ENCODE measurements at places on chromosomes 7 and 10. TPM values are rescaled to one million over a fixed set of nuclear protein-coding genes. Genes with fewer than 3 reads are reported as not detected.

DNA sequence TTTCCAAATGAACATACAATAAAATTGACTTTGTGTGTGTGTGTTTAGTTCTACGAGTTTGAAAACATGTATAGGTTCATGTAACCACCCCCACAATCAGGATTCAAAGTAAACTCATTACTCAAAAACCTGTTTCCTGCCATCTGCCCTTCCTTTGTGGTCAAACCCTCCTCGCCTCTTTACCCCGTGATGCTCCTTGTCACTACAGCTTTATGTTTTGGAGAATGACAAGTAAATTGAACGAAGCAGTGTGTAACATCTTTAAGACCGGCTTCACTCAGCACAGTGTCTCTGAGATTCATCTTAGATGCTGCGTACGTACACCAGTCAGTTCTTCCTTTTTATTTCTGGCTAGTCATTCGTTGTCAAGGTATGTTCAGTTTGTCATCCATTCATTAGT lies 54.6 kb upstream of the MKI67 start:
- H3K36me3 ChIP-seq: no peaks in the 10 kb centered on the region
- H3K4me1 ChIP-seq: no peaks in the 10 kb centered on the region
- no peak overlapping the region for H3K27ac ChIP-seq
- H3K27me3 ChIP-seq: peaks cover 7% of the 10 kb centered on the region
- H3K4me3 ChIP-seq: no peak overlapping the region

- DNase-seq: no peak
- H3K36me3 ChIP-seq: no peaks in the 10 kb centered on the region
- peaks cover 3% of the 10 kb centered on the region for H3K27me3 ChIP-seq
- H3K4me1 ChIP-seq: peaks cover 12% of the 10 kb centered on the region
These were observed 31.7 kb downstream of the MAGI2 start for GRCh38 chr7:79421751-79422150.

GRCh38 chr10:110969183-110969582 lies 49.8 kb downstream of the SHOC2 start:
- H3K4me1 ChIP-seq: peaks cover 27% of the 10 kb centered on the region
- H3K27ac ChIP-seq: peak overlapping the region; percentile 49
- no peak for DNase-seq
- no peak overlapping the region for H3K4me3 ChIP-seq
- no peaks in the 10 kb centered on the region for H3K27me3 ChIP-seq

GRCh38 chr7:21867816-21868575 lies 77.7 kb downstream of the CDCA7L start:
- no peak overlapping the region for H3K4me3 ChIP-seq
- no peaks in the 10 kb centered on the region for H3K36me3 ChIP-seq
- H3K4me1 ChIP-seq: no peaks in the 10 kb centered on the region
- no peak for DNase-seq
- no peak overlapping the region for H3K27ac ChIP-seq

GRCh38 chr10:43816351-43817321 lies 168.0 kb upstream of the ZNF32 start:
- no peak overlapping the region for H3K27ac ChIP-seq
- H3K36me3 ChIP-seq: no peaks in the 10 kb centered on the region
- no peak overlapping the region for H3K4me3 ChIP-seq
- peaks cover 24% of the 10 kb centered on the region for H3K4me1 ChIP-seq
- no peak for DNase-seq
- H3K27me3 ChIP-seq: peaks cover 7% of the 10 kb centered on the region

- DNase-seq: no peak
- no peak overlapping the region for H3K4me3 ChIP-seq
- no peaks in the 10 kb centered on the region for H3K4me1 ChIP-seq
- no peaks in the 10 kb centered on the region for H3K36me3 ChIP-seq
- H3K27me3 ChIP-seq: peaks cover 3% of the 10 kb centered on the region
- no peak overlapping the region for H3K27ac ChIP-seq
These were observed 50.8 kb upstream of the ECHDC3 start for GRCh38 chr10:11691319-11691755.

The ARHGEF35 gene
- 1.1 TPM for total RNA-seq

The AZGP1 gene
- total RNA-seq: not detected

All from osteocyte (in vitro differentiated cells).